Suprapubic skin (tissue), 4 donors: ENCODE measurements at places on chromosomes 4 and X.

- DNase-seq = no peak
Observed at GRCh38 chrX:121558886-121559285, 511.5 kb downstream of the GLUD2 start.

- DNase-seq = no peak
Observed at GRCh38 chrX:148517176-148517575, 16.8 kb downstream of the AFF2 start.

- no peak for DNase-seq
Observed at GRCh38 chr4:144647095-144647561, 1.2 kb downstream of the HHIP start.

DNA sequence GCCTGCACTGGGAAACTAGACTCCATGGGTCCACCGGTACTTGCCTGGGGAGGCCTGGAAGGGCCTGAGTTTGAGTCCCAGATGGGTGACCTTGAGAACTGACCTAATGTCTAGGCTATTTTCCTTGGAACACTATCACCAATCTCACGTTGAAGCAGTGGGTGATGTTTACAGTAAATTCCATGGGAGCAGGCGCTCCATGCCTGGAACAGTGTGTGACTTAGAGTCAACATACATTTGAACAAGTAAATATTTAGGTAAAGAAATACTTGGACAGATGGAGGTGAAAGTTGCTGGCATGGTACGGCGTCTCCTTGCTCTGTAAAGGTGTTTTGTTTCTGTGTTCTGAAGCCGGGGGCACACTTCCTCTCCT, 47.5 kb downstream of the TBC1D14 start:
- DNase-seq = no peak

DNA sequence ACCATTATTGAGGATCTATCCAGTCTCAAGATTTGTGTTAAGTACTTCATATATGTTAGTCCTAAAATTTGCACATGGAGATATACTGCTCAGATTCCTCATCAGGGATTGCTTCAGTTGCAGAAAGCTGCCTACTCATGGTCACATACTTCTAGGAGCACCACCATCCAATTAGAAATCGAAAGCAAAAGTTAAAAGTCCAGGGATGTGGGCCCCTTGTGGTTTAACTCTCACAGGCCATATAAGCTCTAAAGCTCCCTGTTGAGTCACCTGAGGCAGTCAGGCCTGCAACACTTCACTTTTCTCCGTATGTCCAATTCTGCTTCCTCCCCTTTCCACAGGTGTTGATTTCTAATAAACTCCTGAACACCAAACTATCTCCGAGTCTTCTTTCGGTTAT, 84.2 kb downstream of the CNOT6L start:
- DNase-seq = no peak
